ENCODE measurements at places on chromosomes 6 and 20.

GRCh38 chr6:119760046-119760445, 410.5 kb upstream of the MAN1A1 start:
- no peak for DNase-seq
- H3K27me3 ChIP-seq = peaks cover 4% of the 10 kb centered on the region
- H3K4me3 ChIP-seq = no peak overlapping the region
- H3K27ac ChIP-seq = no peak overlapping the region
- no peaks in the 10 kb centered on the region for H3K36me3 ChIP-seq

DNA sequence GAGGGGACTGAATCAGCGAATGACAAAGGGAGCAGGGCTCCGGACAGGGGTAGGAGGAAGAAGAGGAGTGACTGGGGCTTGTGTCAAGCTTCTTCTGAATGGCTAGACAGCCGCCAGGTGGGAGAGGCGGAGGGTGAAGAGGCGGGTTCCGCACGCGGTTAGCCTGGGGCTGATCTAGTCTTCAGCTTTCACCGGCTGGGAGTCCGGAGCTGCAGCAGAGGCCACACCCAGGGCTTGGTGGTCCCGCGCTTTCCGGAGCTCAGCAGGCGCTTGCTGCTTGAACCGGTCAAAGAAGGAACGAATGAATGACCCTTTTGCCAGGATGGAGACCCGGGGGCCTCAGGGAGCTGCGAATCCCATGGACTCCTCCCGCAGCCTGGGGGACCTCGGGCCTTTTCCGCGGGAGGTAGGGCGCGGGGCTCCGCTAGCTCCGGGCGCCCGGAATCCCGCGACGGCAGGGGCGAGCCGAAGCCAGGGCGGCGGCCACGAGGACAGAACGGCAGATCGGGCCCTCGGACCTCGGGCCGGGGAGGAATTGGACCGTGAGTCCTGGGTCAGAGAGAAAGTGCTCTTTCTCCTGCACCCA, at the start of gene C6orf141:
Gene C6orf141 (plus strand): TSS at position 177 of the 586 bp plus-strand sequence. CDS start 125 bp downstream, at position 302.
- H3K27me3 ChIP-seq = peaks cover 39% of the 10 kb centered on the region
- DNase-seq = peak; percentile 47
- peaks cover 21% of the 10 kb centered on the region for H3K4me1 ChIP-seq
- H3K27ac ChIP-seq = peak within 1 kb of the TSS; percentile 71
- peak within 1 kb of the TSS; percentile 76 for H3K4me3 ChIP-seq

DNA sequence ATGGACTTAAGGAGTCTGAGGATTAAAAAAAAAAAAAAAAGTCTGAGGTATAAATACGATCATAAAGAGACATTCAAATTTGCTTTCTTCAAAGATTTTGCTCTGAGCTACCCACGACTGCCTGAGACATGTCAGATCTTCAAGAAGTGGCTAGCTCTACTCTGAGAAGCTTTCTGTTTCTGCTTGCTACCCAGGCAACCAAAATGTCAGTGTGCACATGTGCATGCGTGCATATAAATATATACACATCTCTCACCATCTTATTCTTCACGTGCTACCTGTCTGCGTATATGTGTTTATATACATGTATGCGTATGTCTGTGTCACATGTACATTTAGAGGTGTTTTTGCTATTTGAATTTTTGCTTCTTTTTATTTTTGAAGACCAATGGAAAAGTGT, 299.6 kb upstream of the STXBP5 start:
- H3K36me3 ChIP-seq = no peaks in the 10 kb centered on the region
- no peak for DNase-seq
- H3K27me3 ChIP-seq = no peaks in the 10 kb centered on the region
- no peak overlapping the region for H3K4me3 ChIP-seq
- H3K27ac ChIP-seq = no peak overlapping the region
- no peaks in the 10 kb centered on the region for H3K4me1 ChIP-seq

GRCh38 chr20:34825530-34826362, at the start of gene NCOA6:
TSS of gene NCOA6 (minus strand) at chr20:34825651. CDS start at chr20:34782355, 43,296 bp downstream.
- peaks cover 13% of the 10 kb centered on the region for H3K27me3 ChIP-seq
- H3K4me3 ChIP-seq = peak within 1 kb of the TSS; percentile 88
- H3K36me3 ChIP-seq = peaks cover 8% of the 10 kb centered on the region
- peaks cover 37% of the 10 kb centered on the region for H3K4me1 ChIP-seq

- H3K36me3 ChIP-seq = no peaks in the 10 kb centered on the region
- no peak overlapping the region for H3K4me3 ChIP-seq
- no peak for DNase-seq
- H3K4me1 ChIP-seq = no peaks in the 10 kb centered on the region
- no peak overlapping the region for H3K27ac ChIP-seq
Observed at GRCh38 chr6:100300221-100300736, 164.4 kb downstream of the SIM1 start.

- H3K36me3 ChIP-seq = no peaks in the 10 kb centered on the region
- H3K27me3 ChIP-seq = peaks cover 11% of the 10 kb centered on the region
- no peaks in the 10 kb centered on the region for H3K4me1 ChIP-seq
- no peak for DNase-seq
- H3K27ac ChIP-seq = no peak overlapping the region
Observed at GRCh38 chr20:54650052-54650719, 174.8 kb downstream of the DOK5 start.

DNA sequence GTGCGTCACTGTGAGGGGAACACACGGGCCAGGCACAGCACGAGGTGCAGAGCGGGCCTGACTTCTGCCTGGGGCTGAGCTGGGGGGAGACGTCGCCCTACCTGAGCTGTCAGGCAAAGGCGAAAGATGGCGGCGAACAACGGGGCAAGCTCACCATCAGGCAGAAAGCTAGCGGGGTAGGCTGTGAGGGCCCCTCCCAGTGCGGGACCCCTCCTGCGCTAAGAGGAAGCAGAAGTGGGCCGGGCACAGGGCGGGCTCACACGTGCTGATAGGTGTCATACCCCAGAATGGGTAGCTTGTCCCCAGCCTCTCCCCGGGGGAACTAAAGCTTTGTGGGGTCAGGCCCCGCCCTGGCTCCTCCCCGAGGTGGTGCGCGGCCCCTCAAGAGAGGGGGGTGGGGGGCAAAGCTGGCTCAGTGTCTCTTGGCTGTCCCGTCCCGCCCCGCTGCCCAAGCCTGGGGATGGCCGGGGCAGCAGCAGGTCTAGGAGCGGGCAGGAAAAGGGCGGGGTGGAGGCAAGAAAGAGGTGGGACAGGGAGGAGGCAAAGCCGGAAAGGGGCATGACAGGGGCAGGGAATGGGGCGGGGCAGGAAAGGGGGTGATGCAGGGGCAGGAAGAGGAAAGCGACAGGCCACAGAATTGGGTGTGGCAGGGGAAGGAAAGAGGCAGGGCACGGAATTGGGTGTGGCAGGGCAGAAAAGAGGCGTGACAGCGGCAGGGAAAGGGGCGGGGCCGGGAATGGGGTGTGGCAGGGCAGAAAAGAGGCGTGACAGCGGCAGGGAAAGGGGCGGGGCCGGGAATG, 14.7 kb downstream of the UCKL1 start:
- peak; percentile 91 for DNase-seq
- H3K4me1 ChIP-seq = peaks cover 29% of the 10 kb centered on the region
- peak overlapping the region; percentile 90 for H3K27ac ChIP-seq
- H3K36me3 ChIP-seq = peaks cover 32% of the 10 kb centered on the region
- peak overlapping the region; percentile 10 for H3K4me3 ChIP-seq

DNA sequence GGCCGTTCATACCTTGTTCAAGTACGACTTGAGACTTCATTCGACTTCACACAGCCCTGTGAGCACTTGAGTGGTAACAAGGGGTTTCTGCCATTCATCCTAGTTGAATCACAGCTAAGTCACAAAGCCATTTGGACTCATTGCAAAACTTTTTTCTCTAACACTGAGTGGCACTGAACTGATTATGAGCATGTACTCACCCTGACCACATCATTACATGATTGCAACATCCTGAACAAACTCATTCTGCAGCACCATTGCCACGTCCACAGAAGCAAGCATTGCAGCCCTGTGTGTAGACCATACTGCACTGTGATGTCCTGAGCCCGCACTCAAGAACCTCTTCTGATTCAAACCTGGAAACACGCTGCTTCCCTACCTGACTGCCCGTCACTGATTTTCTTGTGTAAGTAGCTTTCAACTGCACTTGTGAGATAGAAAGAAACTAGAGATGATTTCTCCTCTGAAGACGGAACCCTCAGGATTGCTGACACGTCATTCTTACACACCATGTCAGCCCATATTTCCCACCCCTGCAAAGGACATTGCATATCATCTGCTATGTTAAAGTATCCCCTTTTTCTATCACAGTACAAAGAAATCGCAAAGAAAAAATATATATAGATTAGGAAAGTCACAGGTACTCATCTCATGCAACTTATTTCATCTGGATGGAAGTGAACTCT, 81.6 kb downstream of the C6orf118 start:
- H3K36me3 ChIP-seq = no peaks in the 10 kb centered on the region
- no peak for DNase-seq
- H3K4me1 ChIP-seq = no peaks in the 10 kb centered on the region
- H3K27me3 ChIP-seq = no peaks in the 10 kb centered on the region
- no peak overlapping the region for H3K27ac ChIP-seq

- peaks cover 52% of the 10 kb centered on the region for H3K4me1 ChIP-seq
- no peak for DNase-seq
- peak overlapping the region; percentile 48 for H3K27ac ChIP-seq
- H3K4me3 ChIP-seq = no peak overlapping the region
Observed at GRCh38 chr6:1773700-1774099, 164.0 kb downstream of the FOXC1 start.

All from activated CD4-positive, alpha-beta T cell treated with anti-CD3 and anti-CD28 coated beads, Interleukin-2, amount 10 ng/mL, durations not matched to agents 7 days and 5 days (primary cell).